Uterus (tissue), 4 donors: ENCODE measurements at places on chromosomes 5 and 9. TPM values are rescaled to one million over a fixed set of nuclear protein-coding genes. Genes with fewer than 3 reads are reported as not detected.
A peak's percentile ranks its signal among the peaks of the same experiment; 100 is the strongest.

DNA sequence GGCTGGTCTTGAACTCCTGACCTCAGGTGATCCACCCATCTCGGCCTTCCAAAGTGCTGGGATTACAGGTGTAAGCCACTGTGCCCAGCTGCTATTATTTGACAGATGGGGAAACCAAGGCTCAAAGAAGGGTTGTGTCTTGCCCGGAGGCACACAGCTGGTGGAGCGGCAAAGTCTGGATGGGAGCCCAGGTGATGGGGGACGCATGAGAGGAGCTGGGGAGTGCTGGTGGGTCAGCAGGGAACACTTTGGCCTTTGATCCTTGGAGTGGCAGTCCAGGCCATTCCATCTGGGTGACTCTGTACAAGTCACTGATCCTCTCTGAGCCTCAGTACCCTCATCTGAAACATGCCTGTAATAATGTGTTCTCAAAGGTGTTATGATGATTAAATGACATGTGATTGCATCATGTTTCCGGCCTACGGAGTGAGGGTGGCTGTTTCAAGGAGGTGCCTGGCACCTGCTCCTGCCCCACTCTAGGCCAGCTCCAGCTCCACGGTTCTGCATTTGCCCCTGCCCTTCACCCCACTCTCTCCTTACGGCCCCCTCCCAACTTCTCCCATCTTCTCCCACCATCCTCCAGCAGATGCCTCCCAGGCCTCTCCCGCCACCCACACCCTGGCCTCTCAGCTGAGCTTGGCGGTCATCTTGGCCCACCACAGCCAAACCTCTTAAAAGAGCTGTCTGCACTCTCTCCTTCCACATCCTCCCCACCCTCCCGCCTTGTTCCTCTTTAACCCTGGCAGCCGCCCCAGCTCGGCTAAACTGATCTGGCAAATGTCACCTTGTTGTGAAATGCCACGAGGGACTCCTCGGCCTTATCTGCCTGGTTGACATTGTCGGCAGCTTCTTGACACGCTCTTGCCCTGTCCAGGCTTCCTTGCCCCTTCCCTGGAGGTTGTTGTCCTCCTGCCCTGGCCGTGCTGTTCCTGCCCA, 5.5 kb upstream of the DBN1 start:
- DNase-seq, result peak; percentile 95

The FBP1 gene
- 2.6 TPM for total RNA-seq

The FOXD4L6 gene
- total RNA-seq, result not detected

- no peak for DNase-seq
These were observed 9.5 kb downstream of the AQP3 start for GRCh38 chr9:33437898-33438297.

DNA sequence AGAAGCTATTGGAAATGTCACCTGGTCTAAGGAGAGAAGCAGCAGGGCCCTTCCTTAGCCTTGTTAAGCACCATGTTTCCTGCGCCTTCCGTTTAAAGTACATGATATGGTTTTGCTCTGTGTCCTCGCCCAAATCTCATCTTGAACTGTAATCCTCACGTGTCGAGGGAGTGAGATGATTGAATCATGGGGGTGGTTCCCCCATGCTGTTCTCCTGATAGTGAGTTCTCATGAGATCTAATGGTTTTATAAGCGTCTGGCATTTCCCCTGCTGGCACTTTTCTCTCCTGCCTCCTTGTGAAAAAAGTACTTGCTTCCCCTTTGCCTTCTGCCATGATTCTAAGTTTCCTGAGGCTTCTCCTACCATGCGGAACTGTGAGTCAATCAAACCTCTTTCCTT, 49.7 kb downstream of the PRDM6 start:
- no peak for DNase-seq

DNA sequence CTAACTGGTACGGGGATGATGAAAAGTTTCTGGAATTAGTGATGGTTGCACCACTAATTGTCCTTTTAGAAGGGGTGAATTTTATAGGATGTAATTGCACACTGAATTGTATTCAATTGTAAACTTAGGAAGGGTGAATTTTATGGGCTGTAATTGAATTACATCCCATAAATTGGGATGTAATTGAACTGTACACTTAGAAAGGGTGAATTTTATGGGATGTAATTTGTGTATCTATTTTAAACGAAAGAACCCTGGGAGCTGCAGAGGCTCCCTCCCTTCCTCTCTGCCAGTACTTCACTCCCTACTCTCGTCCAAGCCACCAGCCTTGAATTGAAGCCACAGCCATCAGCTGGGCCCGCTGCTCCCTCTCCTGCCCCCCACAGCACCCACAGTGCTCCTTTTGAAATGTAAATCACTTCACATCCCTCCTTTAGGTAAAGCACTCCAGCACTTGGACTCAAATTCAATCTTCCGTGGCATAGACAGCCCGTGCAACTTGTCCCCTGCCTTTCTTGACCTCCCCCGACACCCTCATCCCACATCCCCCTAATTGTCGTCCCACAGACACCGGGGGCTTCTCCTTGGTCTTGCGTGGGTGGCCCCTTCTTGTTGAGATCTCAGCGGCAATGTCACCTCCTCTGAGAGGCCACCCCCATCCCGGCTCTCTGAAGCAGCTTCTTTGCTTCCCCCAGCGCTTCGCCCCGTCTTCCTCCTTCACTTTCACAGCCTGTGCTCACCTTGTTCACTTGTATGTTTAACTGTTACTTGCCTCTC, 84.2 kb upstream of the HRH2 start:
- no peak for DNase-seq
